ENCODE measurements at places on chromosomes 7 and 10.

- DNase-seq = no peak
Measured at GRCh38 chr10:71293446-71294084, 25.5 kb upstream of the SLC29A3 start.

GRCh38 chr10:83685458-83685857, 453.9 kb upstream of the GHITM start:
- DNase-seq = no peak

DNA sequence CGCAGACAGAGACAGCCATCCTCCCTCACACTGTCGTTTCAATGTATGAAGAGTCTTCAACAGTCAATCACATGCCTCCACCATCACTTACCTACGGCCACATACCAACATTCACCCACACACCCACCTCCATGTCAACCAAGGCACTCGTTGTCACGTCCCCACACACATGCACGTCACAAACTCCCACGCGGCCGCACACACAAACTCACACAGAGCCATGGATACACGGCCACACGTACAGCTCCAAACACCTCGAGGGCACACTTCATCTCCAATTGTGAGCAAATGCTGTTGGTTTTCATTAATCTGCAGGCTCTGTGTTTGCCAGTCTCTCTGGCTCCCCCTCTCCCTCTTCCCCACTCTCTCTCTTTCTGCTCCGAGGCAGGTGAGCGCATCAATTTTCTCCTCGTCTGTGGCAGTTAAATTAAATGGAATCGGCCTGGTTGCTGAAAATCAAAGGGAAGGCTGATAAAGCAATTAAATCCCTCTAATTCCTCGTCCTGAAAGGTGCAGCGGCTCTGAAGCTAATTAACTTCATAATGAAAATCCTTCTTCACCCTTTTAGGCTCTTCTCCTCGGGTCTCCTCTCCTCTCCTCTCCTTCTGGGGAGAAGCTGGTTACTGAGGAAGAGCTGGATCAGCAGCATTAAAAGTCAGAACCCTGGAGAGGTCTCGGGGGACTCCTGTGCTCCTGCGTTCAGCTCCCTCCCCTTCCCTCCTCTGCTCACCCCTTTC, 53.8 kb upstream of the SLF2 start:
- DNase-seq = no peak

DNA sequence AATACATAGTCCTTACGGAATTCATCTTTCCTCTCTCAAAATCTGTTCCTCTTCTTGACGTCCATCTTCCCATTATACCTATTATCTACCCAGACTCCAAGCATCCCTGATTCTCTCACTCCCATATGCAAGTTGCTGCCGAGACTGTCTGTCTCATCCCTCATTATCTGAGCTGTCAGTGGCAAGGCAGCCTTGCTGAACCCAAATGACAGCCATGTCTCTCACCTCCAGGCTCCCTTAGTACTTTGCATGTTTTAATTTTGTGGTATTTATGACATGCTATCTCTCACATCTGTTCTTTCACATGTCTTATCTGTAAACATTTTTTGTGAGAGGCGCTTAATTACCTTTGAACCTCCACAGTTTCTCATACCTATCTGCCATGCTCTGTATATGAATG, 54.4 kb upstream of the IFRD1 start:
- no peak for DNase-seq

DNA sequence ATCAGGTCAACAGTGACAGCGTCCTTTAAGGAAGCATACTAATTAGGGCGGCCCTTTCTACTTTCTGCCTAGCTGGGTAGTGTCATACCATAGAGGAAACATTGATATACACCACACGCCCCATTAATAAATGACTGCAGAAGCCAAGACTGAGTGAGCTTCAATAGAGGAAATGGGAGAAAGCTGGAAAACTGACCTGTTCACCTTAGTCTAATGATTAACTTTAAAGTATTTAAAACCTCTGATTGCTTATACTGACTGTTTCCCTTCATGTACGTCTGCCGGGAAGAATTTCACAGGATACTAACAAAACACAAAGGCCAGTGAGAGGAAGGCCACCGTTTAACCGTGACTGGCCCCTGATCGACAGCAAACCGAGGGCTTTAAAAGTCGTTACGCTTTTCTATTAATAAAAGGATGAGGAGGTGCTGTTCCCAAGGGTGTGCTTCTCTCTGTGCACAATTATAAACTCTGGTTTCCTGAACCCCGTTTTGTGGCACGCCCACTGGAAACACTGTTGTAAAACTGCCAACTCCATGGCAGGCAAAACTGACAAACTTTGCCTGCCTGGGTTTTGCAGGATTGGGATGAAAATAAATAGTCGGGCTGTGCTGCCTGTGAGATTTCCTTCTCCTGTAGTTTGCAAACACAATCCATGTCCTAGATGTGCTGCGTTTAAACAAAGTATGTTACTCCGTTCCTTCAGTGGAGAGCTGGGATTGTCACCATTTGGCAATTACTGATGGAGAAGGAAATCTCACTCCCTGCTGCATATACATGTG, 137.6 kb downstream of the NRP1 start:
- no peak for DNase-seq

DNA sequence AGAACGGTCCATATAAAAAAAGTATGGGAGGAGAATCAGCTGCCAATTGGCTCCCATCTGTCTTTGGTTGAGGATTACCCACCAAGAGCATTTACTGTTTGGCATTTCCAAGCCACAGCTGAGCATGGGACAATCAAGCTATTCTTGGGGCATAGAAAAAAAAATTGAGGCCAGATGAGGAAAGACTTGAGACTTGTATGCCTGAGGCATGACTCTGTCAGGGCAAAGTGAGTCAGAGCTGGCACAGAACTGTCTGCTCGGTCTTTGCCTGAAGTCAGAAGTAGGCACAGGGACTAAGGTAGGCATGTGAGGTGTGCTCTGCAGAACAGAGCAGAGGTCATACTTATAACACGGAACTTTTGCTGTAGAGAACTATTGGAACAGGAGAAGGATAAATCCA, 126.5 kb upstream of the CHRM2 start:
- no peak for DNase-seq

GRCh38 chr7:156751319-156751718, 110.7 kb downstream of the RNF32 start:
- no peak for DNase-seq

- DNase-seq = peak; percentile 24
Measured at GRCh38 chr7:64802699-64803098, 8.5 kb downstream of the ZNF138 start.

GRCh38 chr7:112743811-112744210, 46.4 kb downstream of the TMEM168 start:
- DNase-seq = peak; percentile 25

GRCh38 chr7:70233776-70234175, 635.5 kb downstream of the AUTS2 start:
- DNase-seq = no peak

DNA sequence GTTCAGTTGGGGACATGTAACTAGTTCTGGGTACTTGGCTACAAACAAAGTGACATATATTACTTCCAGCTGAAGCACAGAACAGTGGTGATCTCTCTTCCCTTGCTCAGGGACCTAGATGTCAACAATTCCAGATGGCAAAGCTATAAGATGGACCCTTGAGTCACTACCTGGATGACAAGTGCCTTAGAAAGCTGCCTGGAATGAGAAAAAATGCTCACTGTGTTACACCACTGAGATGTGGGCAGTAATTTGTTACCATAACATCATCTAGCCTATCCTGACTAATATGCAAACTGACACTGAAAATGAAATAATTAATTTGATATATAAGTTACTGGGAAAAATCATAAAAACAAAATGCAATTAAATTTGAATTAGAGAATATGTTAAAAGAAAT, 16.4 kb upstream of the CTTNBP2 start:
- DNase-seq = no peak

GRCh38 chr7:155578016-155578415, 31.7 kb upstream of the CNPY1 start:
- DNase-seq = no peak

- no peak for DNase-seq
Measured at GRCh38 chr7:15848901-15849300, 162.4 kb upstream of the MEOX2 start.

DNA sequence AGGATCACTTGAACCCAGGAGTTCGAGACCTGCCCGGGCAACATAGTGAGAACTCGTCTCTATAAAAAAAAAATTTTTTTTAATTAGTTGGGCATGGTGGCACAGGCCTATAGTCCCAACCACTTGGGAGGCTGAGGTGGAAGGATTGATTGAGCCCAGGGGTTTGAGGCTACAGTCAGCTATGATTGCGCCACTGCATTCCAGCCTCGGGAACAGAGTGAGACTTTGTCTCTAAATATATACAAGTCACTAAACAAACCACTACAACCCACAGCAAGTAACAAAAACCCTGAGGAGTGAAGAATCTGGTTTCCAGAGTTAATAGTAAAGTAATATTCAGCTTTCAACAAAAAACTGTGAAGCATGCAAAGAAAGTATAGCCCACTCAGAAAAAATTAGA, 32.7 kb upstream of the HHEX start:
- no peak for DNase-seq

- no peak for DNase-seq
Measured at GRCh38 chr10:3340127-3340730, 167.6 kb upstream of the PITRM1 start.

DNA sequence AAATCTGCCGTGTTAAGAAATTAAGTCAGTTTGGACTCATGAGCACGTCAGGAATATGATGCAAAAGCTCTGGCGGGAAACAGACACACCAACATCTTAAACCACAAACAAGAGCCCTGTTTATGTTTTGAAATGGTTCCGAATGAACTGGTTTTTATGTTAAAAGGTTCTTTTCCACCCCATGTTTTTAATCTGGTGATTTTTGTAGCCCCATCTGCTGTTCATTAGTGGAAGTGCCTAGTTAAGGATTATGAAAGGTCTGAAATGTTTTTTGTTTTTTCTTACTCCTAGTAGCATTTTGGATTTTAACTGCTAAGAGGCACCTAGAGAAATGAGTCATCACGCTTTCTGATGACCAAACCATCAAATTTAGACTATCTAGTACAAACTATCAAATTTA, 404.1 kb upstream of the MKI67 start:
- DNase-seq = no peak

DNA sequence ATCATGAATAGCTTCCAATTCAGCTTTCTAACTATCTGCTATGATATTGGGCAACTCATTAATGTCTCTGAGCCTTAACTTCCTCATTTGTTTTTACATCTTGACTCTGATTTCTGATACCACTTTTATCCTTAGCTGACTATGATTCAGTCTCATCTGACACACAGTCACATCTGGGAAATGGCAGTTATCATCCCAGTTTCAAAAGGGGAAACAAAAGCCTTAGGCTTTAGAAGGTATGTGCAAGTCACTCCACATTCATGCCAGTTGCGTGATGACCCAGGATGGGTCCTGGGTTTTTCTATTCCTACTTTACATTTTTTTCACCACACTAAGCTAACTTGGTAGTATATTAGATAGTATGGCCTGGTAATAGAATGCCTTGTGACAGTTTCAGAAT, 12.7 kb downstream of the SCIN start:
- DNase-seq = no peak

- no peak for DNase-seq
Measured at GRCh38 chr7:111867348-111867931, 305.1 kb upstream of the IMMP2L start.

- no peak for DNase-seq
Measured at GRCh38 chr7:102832674-102833073, 80.1 kb upstream of the LRRC17 start.

GRCh38 chr7:932651-932975, 21.9 kb downstream of the ADAP1 start:
- DNase-seq = no peak

- DNase-seq = no peak
Measured at GRCh38 chr10:121322776-121323175, 275.5 kb downstream of the FGFR2 start.

- DNase-seq = no peak
Measured at GRCh38 chr10:5643346-5644067, 22.9 kb downstream of the ASB13 start.

- DNase-seq = no peak
Measured at GRCh38 chr10:15349112-15349511, 22.0 kb downstream of the FAM171A1 start.

- DNase-seq = no peak
Measured at GRCh38 chr7:131683536-131684125, 127.2 kb upstream of the PODXL start.

- no peak for DNase-seq
Measured at GRCh38 chr7:142436601-142437000, 178.7 kb upstream of the PRSS58 start.

DNA sequence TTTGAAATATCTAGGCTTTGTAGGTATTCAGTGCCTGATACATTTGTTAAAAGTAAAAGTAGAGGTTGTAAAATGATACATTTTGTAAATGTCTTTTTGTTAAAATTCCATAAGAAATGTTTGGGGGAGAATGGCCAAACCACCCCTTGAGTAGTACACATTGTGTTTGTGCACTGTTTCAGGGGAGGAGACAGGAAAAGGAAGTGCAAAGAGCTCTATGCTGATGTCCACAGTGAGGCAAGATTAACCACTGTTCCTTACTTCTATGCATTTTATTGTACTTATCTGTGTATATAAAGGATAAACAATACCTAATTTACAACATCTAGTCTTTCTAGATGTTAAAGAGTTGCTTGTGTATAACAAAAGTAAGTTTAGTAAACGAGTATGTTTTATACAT, 7.4 kb upstream of the CYCS start:
- DNase-seq = no peak

GRCh38 chr7:124992851-124993562, 63.4 kb upstream of the POT1 start:
- no peak for DNase-seq

All from SK-N-DZ (cell line).